ENCODE measurements at places on chromosomes 7 and 10.

- no peak overlapping the region for H3K27ac ChIP-seq
- H3K4me3 ChIP-seq = no peak overlapping the region
- H3K27me3 ChIP-seq = no peaks in the 10 kb centered on the region
- peaks cover 19% of the 10 kb centered on the region for H3K36me3 ChIP-seq
Measured at GRCh38 chr7:129376076-129376777, 58.0 kb upstream of the STRIP2 start.

- H3K4me1 ChIP-seq = no peaks in the 10 kb centered on the region
- no peak for DNase-seq
- no peaks in the 10 kb centered on the region for H3K36me3 ChIP-seq
- no peaks in the 10 kb centered on the region for H3K27me3 ChIP-seq
- H3K4me3 ChIP-seq = no peak overlapping the region
Measured at GRCh38 chr10:18450298-18450697, 201.1 kb downstream of the NSUN6 start.

DNA sequence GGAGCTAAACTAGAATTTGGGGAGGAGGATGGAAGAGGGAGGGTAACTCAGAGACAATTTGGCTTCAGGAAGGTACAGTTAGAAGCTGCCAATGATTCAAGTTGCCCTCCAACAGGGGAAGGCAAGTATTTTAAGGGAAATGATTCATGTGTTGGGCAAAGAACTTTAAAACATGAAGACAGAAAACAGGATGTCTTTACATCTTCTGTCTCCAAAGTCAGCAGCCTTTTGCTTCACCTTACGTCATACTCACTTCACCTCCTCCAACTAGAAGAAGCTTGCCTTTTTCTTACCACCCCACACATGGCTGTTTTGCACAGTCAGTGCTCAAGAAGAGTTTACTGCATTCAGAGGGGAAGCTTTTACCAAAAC lies 36.1 kb downstream of the PPP1R3C start:
- no peaks in the 10 kb centered on the region for H3K27me3 ChIP-seq
- H3K4me3 ChIP-seq = no peak overlapping the region
- peak overlapping the region; percentile 55 for H3K27ac ChIP-seq
- DNase-seq = no peak
- H3K36me3 ChIP-seq = no peaks in the 10 kb centered on the region

DNA sequence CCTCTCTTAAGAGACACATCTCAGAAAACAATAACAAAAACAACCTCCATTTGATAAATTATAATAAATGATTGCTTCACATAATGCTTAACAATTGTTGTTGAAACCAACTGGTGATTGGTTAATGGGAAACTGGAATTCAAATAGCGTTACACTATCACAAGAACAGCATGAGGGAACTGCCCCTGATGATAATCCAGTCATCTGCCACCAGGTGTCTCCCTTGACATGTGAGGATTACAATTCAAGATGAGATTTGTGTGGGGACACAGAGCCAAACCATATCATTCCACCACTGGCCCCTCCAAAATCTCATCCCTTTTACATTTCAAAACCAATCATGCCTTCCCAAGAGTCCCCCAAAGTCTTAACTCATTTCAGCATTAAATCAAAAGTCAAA lies 375.9 kb downstream of the BMPER start:
- no peak overlapping the region for H3K4me3 ChIP-seq
- no peaks in the 10 kb centered on the region for H3K36me3 ChIP-seq
- no peaks in the 10 kb centered on the region for H3K4me1 ChIP-seq

GRCh38 chr10:74063256-74063655 lies 65.3 kb downstream of the VCL start:
- no peak for DNase-seq
- H3K4me1 ChIP-seq = peaks cover 19% of the 10 kb centered on the region
- no peaks in the 10 kb centered on the region for H3K27me3 ChIP-seq
- no peak overlapping the region for H3K27ac ChIP-seq
- no peak overlapping the region for H3K4me3 ChIP-seq

- no peaks in the 10 kb centered on the region for H3K27me3 ChIP-seq
- DNase-seq = no peak
- peaks cover 3% of the 10 kb centered on the region for H3K4me1 ChIP-seq
- H3K27ac ChIP-seq = peak overlapping the region; percentile 96
- H3K4me3 ChIP-seq = peak overlapping the region; percentile 48
Measured at GRCh38 chr10:42637648-42638054, 719 bp downstream of the ZNF33B start.

- DNase-seq = no peak
- peaks cover 20% of the 10 kb centered on the region for H3K4me1 ChIP-seq
- no peaks in the 10 kb centered on the region for H3K27me3 ChIP-seq
- no peak overlapping the region for H3K4me3 ChIP-seq
Measured at GRCh38 chr7:106344211-106344610, 59.4 kb upstream of the NAMPT start.

DNA sequence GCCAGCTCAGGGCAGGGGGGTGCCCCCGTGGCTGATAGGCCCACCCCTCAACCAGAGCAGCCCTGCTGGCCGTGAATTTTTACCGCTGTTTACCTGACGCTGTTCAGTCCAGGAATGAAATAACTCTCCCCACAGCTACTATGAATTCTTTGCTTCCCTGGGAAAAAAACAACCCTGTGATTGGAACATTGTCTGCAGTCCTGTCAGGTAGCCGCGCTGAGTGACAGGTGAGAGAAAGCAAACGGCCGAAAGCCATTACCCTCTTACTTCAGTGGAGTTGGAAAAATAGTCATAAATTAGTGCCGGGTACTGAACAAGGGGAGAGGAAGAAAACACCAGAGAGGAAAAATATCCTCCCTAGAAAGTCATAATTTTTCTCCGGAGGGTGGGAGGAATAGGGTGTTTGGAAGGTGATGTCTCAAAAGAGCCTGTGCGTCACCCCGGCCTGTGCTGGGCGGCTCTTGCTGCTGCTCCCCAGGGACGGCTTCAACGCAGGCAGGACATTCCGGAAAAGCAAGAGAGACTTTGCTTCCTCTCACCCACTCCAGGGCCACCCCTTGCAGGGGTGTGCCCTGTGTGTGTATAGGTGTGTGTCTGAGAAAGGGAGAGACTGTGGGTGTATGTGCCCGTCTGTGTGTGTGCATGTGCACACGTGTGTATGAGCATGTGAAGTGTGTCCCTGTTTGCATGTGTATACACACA lies 69.0 kb downstream of the CDH23 start:
- no peaks in the 10 kb centered on the region for H3K36me3 ChIP-seq
- no peak overlapping the region for H3K27ac ChIP-seq
- no peaks in the 10 kb centered on the region for H3K4me1 ChIP-seq
- DNase-seq = no peak
- H3K27me3 ChIP-seq = no peaks in the 10 kb centered on the region
- no peak overlapping the region for H3K4me3 ChIP-seq

Measured in esophagus squamous epithelium (tissue), 5 donors.